ENCODE measurements at places on chromosomes 2 and 18.

DNA sequence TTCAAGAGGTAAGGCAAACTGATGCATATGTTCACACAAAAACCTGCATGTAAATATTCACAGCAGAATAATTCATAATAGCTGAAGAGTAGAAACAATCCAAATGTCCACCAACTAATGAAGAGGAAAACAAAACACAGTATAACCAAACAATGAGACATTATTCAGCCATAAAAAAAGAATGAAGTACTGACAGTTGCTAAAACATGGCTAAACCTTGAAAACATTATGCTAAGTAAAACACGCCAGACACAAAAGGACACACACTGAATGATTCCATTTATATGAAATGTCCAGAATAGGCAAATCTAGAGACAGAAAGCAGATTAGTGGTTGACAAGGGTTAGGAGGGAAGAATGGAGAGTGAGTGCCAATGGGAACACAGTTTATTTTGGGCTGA lies 86.9 kb downstream of the SESTD1 start:
- no peak for DNase-seq

DNA sequence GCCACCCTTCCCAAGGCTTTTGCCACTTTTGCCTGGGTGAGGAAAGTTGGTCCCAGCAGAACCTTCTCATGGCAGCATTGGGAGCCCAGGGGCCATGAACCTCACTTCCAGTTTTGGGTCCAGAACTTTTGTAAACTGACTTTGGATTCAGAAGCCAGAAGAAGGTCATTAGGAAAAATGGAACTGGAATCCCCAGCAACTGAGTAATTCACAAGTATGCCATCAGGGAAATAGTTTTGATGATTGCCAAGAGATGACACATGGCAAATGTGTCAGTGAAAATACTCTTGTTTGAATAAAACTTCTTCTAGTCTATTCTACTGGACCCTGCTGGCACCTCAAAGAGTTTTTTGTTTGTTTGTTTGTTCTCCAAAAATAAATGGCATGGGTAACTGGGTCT lies 203.7 kb downstream of the SETBP1 start:
- DNase-seq = no peak

- DNase-seq = no peak
These were observed 17.6 kb downstream of the AFF3 start for GRCh38 chr2:100124761-100125160.

DNA sequence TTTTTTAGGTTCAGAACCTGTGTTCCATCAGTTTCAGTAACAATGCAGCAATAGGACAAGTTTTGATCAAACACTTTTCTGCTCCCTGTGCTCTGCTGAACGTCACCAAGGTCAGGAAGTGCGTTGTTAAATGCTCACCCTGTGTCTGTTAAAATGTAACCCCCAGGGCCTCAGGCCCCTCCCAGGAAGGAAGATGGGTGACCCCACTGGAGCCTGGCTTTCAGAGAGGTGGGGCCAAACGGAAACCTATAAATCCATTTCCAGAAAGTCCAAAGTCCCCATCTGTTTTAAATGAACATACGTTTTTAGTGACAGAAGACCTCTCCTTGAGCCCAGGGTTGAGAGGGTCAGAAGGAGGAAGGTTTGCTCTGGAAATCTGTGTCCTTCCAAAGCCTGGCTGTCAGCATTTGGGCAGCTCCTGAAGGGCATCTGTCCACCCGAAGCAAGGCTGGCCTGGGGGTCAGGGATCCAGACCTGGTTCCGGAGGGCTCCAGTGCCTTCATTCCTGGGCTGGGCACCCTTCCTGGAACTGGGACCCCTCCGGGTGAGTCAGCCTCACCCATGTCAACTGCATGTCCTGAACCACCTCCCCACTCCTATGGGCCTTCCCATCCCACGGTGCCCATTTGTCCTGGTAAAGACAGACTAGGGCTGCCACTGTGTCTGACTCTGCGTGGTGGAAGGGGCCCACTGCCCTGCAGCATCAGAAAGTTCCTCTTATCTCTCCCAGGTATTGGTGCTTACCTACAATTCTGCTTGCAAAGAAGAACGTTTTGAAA lies 117.4 kb upstream of the COPS8 start:
- no peak for DNase-seq

DNA sequence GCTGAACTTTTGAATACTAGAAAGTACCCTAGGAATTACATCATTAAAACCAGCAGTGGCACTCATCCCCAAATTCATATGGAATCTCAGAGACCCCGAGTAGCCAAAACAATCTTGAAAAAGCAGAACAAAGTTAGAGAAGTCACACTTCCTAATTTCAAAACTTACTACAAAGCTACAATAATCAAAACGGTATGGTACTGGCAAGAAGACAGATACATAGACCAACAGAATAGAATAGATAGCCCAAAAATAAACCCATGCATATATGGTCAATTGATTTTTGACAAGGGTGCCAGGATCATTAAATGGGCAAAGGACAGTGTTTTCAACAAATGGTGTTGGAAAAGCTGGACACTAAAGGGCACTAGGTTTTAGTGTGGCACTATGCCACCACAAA lies 176.0 kb upstream of the NDUFV2 start:
- no peak for DNase-seq

- DNase-seq = no peak
These were observed 4.3 kb downstream of the ITPRID2 start for GRCh38 chr2:181895818-181896217.

- no peak for DNase-seq
These were observed 105.3 kb downstream of the PAX3 start for GRCh38 chr2:222193328-222193983.

- no peak for DNase-seq
These were observed 376.4 kb upstream of the RAB12 start for GRCh38 chr18:8232791-8233190.

DNA sequence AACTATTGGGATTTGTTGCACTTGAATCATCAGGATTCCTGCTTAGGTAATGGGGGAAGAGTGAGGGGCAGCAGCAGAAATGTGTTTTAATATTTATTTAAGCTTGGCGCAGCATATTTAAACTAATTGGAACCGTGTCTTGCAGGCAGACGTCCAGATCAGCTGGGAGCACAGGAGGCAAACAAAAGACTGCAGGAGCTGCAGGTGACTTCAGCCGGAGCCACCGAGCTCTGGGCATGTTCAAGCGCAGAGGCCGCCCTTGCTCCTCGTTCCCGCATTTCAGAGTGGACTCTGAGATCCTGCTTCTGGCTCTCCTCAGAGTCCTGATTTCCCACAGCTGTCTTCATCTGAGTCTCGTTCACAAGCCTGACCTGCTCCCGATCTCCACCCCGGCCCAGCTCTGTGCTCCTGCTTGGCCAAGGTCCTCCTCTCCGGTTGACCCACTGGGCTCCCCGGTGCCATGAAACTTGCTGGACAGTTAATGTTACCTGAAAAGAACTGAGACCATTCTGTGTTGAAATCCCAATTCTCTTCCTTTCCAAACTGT lies 475.5 kb downstream of the SOX11 start:
- DNase-seq = no peak

GRCh38 chr2:62736899-62737559 lies 31.5 kb downstream of the EHBP1 start:
- no peak for DNase-seq

GRCh38 chr2:54085069-54085468 lies 30.3 kb upstream of the ACYP2 start:
- no peak for DNase-seq

- no peak for DNase-seq
These were observed 41.7 kb downstream of the PTPRM start for GRCh38 chr18:7608781-7609201.

- DNase-seq = no peak
These were observed 244.9 kb upstream of the CXCR4 start for GRCh38 chr2:136362676-136363390.

DNA sequence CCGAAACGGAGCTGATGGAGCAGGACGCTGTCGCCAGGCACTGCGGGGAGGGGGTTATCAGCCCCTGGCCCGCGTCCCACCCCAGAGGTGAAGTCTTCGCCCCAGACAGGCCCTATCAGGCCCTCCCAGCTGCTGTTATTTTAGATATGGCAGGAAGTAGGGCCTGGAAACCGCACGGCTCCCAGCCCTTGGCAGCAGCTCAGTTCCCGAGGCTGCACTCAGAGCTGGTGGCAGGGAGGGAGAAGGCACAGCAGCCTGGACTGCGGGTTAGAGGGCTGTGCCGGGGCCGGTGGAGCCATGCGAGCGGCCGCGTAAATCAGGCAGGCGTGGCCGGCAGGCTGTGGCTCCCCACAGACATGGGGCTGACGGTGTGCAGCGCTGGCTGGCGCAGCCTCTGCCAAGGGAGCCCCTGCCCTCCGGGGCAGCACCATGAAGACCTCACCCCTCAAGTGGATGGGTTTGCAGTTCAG lies 111.4 kb downstream of the NFATC1 start:
- no peak for DNase-seq

DNA sequence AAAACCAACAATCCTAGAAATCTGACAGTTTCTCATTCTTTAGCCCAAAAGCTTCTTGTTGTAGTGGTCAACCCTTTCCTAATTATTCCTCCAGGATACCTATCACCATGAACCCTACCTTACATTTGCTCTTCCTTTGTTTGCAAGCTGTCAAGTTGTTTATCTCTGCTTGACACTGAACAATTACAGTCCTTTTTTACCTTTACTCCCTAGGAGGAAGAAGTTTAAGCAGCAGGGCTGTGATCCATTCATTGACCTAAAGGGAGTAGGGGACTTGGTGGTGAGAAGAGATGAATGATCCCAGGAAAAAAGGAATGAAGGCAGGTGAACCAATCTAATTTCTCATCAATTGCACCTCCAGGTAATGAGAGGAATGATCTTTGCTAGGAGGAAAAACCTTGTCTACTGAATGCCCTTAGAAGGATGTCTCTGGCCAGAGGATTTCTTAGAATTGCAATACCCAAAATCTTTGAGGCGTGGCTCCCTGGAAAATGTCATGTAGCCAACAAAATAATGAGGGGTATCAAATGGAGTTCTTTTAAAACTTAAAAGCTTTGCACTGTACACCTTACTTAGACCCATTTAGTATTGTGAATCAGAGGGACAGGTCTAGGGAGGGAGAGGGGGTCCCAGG lies 47.7 kb downstream of the MREG start:
- no peak for DNase-seq

DNA sequence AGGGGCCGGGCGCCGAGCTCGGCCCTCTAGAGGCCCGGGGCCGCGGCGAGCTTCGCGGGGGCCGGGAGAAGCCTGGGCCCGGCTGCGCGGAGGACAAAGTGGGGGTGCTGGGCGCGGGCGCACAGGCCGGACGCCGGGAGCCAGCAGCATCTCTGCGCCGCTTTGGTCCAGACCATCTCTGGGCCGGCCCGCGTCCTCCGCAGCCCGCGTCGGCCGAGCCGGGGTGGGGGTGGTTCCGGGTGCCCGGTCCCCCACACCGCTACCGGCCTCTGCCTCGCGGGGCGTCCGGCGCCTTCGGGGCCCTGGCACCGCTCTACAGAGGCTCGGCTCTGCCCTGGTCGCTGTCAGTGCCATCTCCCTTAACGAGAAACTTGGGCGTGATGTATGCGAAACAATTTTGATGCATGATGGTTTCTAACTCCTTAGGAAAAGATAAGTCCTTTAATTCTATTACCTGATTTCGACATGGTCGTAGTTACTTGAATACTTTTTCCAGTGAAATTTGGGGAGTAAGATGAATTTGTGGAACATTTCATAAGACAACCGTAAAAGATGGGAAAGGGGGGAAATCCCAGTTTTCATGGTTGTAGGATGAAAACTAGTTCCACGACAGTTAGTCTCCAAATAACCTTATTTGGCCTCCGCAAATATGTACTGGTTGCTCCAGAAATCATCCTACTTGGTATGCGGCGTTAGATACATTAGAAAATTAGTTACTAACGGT lies 562 bp downstream of the TWSG1 start:
- no peak for DNase-seq

DNA sequence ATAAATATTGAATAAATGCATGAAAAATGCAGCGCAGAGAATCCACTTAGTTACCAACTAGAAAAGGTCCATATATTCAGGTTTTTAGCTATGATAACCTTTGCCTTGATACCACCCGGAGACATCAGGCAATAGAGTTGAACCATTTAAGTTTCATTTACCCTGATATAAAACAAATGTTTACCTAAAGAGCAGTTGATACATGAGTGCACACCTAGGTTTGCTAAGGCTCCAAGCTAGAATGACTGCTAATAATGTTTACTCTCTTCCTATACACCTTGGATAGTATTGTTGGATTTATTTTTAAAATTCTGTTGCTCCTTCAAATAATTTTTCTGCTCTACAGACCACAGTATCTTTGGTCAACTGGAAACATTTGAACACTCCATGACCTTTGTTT lies 1463.6 kb downstream of the LRP1B start:
- DNase-seq = no peak

- no peak for DNase-seq
These were observed at the start of gene FAM237A for GRCh38 chr2:206642075-206643025. Gene FAM237A (plus strand): TSS chr2:206642487. CDS start chr2:206644237, 1,750 bp downstream.

- DNase-seq = no peak
These were observed 130.5 kb upstream of the CREB1 start for GRCh38 chr2:207399301-207399700.
